ENCODE measurements at places on chromosomes 2 and 18. TPM values are rescaled to one million over a fixed set of nuclear protein-coding genes. Genes with fewer than 3 reads are reported as not detected.

DNA sequence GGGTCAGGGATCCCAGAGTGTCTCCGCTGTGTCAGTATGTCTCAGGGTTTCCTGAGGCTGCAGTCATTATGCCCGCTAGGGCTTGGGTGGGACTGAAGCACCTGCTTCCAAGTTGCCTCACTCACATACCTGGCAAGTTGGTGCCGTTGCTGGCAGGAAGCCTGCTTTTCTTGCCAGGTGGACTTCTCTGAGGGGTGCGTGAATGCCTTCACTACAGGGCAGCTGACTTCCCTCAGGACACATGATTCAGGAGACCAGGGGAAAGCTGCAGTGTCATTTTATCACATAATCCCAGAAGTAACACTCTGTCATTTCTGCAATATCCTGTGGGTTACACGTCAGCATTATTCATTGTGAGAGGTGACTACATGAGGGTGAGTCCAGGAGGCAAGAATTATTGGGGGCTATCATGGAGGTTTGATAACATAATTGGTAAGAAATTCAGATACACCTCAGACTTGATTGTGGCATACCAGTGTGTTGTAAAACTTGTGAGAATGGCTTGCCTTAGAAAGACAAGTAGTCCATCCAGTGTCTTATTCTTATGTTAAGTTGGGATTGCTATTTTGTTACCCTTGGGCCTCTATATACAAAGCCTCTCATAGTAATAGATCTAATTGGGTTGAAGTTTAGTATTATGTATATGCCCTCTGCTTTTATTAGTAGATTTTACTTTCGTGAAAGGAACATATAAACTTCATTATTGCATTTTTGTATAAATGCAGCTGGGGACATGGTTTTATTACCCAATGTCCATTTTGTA, 44.1 kb downstream of the NEDD4L start:
- no peaks in the 10 kb centered on the region for H3K27me3 ChIP-seq
- no peak for DNase-seq
- no peak overlapping the region for H3K27ac ChIP-seq
- H3K4me3 ChIP-seq, result no peak overlapping the region

The CSRNP3 gene
- total RNA-seq, result 28.4 TPM

- no peaks in the 10 kb centered on the region for H3K27me3 ChIP-seq
- H3K4me1 ChIP-seq, result no peaks in the 10 kb centered on the region
- no peak overlapping the region for H3K27ac ChIP-seq
- peaks cover 2% of the 10 kb centered on the region for H3K36me3 ChIP-seq
Observed at GRCh38 chr18:37955201-37955600, 389.6 kb upstream of the CELF4 start.

GRCh38 chr18:33745151-33745795, 167.3 kb downstream of the ASXL3 start:
- H3K4me1 ChIP-seq, result peaks cover 25% of the 10 kb centered on the region
- H3K27ac ChIP-seq, result no peak overlapping the region
- H3K27me3 ChIP-seq, result no peaks in the 10 kb centered on the region
- peaks cover 13% of the 10 kb centered on the region for H3K36me3 ChIP-seq
- no peak overlapping the region for H3K4me3 ChIP-seq

Data from neural crest cell (in vitro differentiated cells).